ENCODE measurements at places on chromosomes 2 and 18.
A peak's percentile ranks its signal among the peaks of the same experiment; 100 is the strongest.

- no peak for DNase-seq
Observed at GRCh38 chr2:106159866-106160785, 34.0 kb downstream of the UXS1 start.

DNA sequence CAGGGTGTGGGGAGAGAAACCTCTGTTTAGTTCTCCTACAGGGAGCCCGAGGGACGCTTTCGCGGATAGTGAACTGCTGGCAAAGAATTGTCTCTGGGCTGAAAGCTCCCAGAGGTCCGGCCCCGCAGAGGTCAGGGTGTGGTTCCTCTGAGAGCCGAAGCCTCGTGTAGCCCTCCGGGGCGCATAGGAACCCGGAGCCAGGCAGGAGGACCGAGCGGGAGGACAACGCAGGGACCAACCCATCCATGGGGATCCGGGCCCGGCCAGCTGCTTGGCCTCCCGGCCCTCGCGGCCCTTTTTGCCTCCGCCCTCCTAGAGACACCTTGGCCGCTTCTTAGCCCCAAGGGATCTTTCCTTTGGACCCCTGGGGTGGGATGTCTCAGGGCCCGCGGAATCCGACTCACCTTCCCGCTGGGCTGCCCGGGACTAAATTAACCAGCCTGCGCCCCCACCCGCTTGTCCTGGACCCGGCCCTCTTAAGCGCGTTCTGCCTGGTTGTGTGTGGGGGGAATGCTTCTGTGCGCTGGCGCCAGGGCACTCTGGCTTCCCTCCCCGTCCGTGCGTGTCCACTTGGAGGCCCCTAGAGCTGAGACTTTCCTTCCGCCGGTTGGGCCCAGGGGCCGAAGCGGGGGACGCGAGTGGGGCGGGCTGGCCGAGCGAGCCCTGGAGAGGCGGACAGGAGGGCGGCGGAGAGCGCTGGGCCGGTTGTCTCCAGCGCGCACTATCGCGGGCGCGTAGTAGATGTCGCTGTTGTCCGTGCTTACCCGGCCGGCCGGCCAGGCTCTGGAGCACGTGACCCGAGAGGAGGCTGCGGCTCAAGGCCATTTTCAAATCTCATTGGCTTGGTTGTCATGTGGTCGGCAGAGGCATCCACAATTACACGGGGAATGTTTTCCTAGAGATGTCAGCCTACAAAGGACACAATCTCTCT, at the start of gene HOXD10:
Gene HOXD10, plus strand, starts transcription at position 896 of the 931 bp plus-strand sequence. CDS start 56 bp downstream, outside the sequence.
- no peak for DNase-seq

GRCh38 chr2:54206596-54206995, 49.4 kb downstream of the TSPYL6 start:
- DNase-seq, result peak; percentile 13

DNA sequence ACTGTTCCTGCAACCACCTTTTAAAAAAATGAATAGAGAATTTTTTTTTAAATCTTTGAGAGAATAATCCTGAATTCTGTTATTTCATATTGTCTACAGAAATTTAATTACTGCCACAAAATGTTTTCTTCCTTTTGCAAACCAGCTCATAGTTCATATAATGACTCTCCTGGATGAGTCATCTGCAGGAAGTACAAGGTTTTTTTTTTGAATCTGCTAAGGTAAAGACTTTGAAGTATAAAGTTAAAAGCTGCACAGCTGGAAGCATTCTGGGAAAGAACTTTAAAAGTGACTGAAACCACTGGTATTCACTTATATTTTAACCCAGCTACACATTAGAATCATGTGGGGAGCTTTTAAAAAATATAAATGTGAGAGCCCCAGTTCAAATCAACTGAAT, 25.4 kb downstream of the SESTD1 start:
- DNase-seq, result no peak

DNA sequence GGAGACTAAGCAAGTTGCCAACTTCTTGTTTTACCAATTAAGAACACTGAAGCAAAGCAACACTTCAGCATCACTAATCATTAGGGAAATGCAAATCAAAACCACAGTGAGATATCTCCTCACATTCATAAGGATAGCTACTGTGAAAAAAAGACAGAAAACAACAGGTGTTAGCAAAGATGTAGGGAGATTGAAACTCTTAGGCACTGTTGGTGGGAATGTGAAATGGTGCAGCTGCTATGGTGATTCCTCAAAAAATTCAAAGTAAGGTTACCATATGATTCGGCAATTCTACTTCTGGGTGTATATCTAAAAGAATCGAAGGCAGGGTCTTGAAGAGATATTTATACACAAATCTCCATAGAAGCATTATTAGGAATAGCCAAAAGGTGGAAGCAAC, 8.6 kb upstream of the PRKD3 start:
- DNase-seq, result no peak

DNA sequence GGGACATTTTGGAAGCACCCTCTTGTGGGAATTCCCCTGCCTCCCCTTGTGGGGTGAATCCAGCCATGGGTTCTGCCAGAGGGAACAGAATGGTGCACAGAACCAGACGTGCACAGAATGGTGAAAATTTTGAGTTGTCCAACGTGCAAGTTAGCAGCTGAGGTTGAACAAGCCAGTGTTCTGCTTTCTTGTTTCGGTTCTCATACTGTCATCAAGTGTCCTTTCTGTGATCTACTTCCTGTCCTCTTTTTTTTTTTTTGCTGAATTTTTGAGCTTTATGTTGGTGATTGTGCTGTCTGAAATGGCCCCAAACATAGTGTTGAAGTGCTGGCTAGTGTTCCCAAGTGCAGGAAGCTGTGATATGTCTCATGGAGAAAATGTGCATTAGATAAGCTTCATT, 21.5 kb upstream of the REEP1 start:
- no peak for DNase-seq

- no peak for DNase-seq
Observed at GRCh38 chr2:43874776-43875451, 36.1 kb downstream of the ABCG8 start.

DNA sequence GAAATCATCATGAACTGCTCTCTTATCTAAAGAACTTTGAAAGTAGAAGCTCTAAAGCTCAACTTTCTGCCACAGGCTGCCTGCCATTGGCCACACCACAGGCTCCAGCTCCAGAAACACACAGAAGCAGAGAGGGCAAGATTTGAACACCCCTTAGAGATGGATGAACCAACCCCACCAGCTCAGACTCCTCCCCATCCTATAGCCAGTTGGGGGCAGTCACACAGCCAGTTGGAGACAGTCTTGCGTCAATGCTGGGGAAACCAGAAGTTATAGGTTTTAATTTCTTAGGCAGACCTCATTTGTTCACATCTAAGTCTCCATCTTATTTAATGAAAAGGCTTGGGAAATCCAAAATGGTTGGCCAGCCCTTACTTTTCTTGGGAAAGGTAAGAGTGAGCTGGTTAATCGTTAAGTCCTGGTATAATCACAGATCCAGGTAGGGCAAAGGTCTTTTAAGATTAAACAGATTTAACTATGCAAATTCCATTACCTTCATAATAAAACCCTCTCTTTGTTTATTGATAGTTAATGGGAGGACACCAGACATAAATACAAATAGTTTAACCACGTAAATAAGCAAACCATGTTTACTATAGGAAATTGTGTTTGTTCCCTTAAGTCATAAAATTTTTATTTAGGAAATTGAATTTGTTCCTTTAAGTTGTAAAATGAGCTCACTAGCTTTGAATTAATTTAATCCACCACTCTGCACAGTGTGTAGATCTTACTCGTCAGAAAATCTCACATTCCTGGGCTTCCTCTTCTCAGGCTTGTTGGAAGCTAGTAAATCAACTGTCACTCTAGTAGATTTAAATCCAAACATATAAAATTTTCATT, 28.0 kb downstream of the MRO start:
- DNase-seq, result no peak

Data from 8988T (cell line).